HuH-7 (cell line): ENCODE measurements at places on chromosomes 5 and 9.

DNA sequence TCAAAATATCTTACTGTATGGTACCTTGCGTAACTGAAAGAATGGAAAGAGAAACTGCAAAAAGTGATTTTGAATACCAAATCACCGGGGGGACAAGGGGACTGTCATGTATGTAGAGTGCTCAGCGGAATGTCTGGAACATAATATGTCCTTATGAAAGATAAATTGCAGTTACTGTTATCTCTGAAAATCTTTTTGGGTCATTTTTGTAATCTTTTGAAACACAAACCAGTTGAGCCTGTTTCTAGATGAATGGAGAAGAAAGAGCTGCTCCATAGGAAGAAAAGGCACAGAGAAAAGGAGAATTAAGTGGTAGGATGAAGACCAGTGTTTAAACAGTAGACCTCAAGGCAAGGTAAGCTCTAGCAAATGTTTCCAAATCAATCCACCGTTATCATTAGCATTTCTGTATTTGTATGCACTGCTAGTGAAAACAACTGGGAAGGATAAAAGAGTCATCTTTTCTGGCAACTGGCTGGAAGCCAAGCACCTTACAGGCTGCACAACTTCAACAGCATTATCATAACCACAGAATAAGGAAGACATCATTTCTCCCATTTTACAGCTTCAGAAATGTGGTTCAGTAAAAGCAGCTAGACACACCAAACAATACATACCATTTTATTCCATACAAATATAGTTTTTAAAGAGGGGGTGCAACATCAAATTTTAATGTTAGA, 158.5 kb downstream of the TRPM3 start:
- no peak for DNase-seq

- DNase-seq: no peak
Observed at GRCh38 chr5:177425196-177425800, 1.2 kb upstream of the GRK6 start.

DNA sequence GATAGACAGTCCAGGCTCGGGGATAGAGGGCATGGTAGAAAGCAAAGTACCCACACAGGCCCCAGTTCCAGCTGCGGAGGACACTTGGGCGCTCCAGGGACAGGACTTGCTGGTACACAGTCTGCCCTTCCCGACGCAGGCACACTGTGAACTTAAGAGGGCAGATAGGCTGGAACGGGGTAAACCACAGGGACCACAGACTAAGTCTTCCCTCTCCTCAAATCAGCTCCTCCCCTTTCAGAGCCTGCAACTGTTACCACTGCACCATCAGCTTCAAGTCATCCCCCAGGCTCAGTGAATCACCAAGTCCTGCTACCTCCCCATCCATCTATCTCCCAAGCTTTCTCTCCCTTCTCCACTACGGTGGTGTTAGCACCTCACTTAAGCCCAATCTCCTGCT, 7.3 kb downstream of the GBA2 start:
- DNase-seq: no peak

DNA sequence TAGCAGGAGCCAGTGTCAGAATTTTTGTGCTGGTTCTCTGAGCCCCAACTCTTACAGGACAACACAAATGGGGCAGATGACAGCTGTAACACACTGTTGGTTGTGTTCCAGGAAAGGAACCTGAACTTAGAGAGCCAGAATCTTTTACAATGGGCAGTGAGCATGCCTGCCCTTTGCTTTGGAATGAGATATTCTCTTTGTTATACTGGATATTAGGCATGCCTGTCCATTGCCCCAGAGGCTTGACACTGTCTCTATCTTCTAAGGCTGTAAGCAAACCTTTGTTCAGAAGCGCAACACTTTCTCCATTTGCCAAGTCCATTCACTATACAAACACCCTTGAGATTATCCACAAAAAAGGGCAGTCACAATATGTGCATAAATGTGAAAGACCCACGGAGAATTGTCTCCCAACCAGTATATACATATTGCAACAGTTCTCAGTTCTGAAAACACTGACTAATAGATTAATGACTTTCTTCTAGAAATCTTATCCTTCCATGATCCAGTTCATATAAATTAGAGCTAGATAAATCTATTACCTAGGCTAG, 26.3 kb upstream of the CEP120 start:
- no peak for DNase-seq

DNA sequence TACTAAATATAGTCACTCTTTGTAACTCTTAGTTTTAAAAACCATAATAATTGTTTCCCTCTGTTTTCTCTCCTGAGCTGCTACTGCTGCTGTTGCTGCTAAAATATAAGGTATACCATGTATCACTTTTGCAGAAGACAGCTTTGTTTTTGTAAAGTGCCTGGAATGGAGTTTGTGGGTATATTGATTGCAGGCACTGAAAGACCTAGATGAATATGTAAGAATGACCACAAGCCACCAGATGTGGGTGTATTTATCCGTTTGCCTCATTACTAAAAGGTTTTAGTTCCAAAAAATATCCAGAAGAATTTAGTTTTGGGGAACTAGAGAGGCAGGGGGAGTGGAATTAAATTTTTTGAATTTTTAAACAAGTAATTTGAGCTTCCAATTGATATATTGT, 151.1 kb upstream of the CDKN2B start:
- DNase-seq: no peak

GRCh38 chr5:131993676-131994075, 17.8 kb downstream of the ACSL6 start:
- no peak for DNase-seq

GRCh38 chr9:27933210-27934025, 360.1 kb upstream of the C9orf72 start:
- no peak for DNase-seq

DNA sequence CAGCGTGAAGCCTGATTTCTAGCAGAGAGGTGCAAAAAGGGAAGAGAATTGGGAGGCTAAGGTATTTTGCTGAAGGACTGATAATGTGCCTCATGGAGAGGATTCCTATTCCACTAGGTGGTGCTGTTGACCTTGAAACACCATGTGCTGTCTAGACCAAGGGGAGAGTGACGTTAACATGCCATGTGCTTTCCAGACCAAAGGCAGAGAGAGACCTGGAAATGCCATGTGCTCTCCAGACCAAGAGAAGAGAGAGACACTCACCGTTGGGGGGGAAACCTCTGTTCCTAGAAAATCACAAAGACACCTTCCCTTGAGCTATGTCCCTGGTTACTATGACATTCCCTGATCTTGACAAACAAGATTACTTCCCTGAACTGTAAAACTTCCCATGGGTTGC, 286.0 kb upstream of the TUSC1 start:
- DNase-seq: peak; percentile 30

DNA sequence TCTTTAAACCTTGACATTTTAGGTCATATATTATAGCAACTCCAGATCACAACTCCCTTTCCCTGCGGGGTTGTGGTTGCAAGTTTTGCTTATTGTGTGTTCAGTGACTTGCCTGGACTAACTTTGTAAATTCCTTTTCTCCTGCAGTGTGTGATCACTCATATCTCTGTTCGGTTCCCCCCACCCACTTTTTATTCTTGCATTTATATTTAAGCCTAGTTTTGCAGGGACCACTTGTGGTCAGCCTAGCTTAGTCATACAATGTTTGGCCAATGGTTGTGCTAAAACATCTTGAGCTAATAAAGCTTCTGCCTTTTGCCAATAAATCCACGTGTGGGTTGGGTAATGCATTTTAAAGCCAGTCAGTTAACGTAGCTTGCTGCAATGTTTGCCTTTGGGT, 146.5 kb upstream of the IRX4 start:
- no peak for DNase-seq

DNA sequence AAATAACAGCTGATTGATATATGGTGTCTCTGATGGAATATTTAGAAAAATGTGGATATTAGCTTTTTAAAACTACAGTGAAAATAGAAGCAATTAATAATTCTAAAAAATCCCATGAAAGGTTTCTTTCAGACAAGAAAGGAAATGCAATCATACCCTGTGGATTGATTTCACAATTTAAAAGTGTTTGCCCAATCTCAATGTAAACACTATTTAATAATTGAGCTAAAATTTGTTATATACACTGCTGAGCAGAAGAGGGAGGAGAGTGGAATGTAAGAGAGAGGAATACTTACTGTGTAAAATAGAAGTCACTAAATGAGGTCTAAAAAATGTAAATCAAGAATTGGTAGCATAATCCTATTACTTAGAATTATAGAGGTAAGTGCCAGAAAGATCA, 76.9 kb downstream of the FEM1C start:
- no peak for DNase-seq
